PC-9 (cell line): ENCODE measurements at places on chromosomes 16 and 17. TPM values are rescaled to one million over a fixed set of nuclear protein-coding genes. Genes with fewer than 3 reads are reported as not detected.
A peak's percentile ranks its signal among the peaks of the same experiment; 100 is the strongest.

- no peak for DNase-seq
Observed at GRCh38 chr16:19512297-19512696, 9.6 kb downstream of the GDE1 start.

The ASIC2 gene
- 0.09 and 1.2 TPM in 2 replicates for total RNA-seq

The BCL6B gene
- total RNA-seq = 0.28 and 0.48 TPM in 2 replicates

GRCh38 chr16:67490335-67491096 lies 7.2 kb upstream of the AGRP start:
- no peak for DNase-seq

DNA sequence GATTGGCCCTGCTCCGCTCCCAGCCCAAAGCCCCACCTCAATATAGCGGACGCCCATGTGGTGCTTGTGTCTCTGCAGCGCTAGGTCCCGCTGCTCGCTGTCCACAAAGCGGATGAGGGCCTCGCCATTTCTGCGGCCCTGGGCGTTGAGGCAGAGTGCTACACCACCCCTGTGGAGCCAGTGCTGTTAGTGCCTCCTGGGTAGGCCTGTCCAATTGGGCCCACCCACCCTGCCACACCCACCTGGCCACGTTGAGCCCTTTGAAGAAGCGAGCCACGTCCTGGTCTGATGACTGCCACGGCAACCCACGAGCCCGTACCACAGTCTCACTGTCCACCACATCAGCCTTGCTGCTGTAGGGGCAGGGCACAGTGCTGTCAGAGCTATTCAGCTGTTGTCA lies 3.6 kb downstream of the ESRP2 start:
- DNase-seq = no peak

The FADS6 gene
- not detected in 2 replicates for total RNA-seq

GRCh38 chr16:81138831-81139557 lies 42.8 kb upstream of the GCSH start:
- DNase-seq = peak; percentile 25

The TBX2 gene
- total RNA-seq = 0.44 and 0.60 TPM in 2 replicates

GRCh38 chr17:20961586-20961985 lies 81.2 kb downstream of the USP22 start:
- no peak for DNase-seq

GRCh38 chr16:1534021-1535020 lies 855 bp downstream of the TMEM204 start:
- no peak for DNase-seq

The RAMP2 gene
- total RNA-seq = 1.1 TPM in 1 of 2 replicates, not detected in the other

DNA sequence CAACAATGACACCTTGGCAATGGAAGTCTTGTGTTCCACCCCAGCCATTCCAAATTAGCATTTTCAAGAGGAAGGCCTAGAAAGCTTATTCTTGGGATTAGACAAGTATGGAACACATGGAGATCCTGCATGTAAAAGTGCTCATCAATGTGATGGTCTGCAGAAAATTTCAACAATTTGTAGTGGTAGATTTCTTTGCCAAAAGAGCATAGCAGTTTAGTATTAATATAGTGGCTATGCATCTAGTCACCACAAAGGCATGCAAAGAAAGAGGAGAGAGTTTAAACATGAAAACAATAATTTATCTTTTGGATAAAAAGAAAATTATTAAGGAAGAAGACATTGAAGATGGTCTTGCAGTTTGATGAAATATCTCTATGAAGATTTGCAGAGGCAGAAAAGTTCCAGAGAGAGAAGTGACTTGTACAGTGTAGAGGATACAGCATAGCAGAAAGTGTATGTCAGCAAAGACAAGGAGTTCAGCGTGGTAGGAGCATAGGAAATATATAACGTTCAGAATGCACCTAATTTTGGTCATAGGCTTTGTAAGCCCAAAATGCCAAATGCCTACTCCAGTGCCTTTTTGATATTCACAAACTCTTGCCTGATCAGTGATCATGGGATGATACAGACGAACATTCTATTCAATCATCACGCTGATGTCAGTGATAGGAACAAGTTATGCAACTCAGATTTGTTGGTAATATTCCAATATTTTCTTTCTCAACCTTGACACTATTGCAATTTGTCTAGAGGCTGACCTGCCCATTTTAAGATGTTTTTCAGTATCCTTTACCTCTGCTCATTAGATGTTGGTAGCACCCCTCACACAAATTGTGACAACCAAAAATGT lies 727.9 kb upstream of the SOX9 start:
- no peak for DNase-seq

- no peak for DNase-seq
Observed at GRCh38 chr17:846901-847843, 65.0 kb downstream of the MRM3 start.

The SPATA22 gene
- not detected in 2 replicates for total RNA-seq

- DNase-seq = no peak
Observed at GRCh38 chr17:31907342-31907962, 5.9 kb upstream of the UTP6 start.

GRCh38 chr16:86303787-86304678 lies 206.3 kb upstream of the FOXF1 start:
- DNase-seq = no peak

DNA sequence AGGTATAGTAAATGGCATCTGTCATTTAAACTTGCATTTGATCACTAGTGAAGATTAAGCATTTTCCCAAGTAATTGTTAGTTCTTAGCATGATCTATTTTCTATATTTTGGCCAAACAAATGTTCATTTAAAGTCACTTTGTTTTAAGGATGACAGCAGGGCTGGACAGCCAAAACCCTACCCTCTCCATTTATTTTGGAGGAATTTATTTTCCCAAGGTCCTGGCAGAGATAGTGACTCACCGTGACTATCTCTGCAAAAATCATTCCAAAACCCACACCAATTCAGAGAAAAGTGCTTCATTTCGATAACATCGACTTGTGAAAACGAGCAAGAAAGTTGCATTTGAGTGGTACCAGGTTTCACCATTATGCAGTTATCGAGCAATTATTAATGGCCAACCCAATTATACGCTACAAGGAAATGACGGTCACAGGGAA lies 665 bp upstream of the AKAP1 start:
- DNase-seq = peak; percentile 55

The HSD17B1 gene
- 0.90 and 1.3 TPM in 2 replicates for total RNA-seq

The ZNF594 gene
- total RNA-seq = 14.0 and 18.4 TPM in 2 replicates

- DNase-seq = no peak
Observed at GRCh38 chr16:84611041-84611440, 6.8 kb downstream of the COTL1 start.

DNA sequence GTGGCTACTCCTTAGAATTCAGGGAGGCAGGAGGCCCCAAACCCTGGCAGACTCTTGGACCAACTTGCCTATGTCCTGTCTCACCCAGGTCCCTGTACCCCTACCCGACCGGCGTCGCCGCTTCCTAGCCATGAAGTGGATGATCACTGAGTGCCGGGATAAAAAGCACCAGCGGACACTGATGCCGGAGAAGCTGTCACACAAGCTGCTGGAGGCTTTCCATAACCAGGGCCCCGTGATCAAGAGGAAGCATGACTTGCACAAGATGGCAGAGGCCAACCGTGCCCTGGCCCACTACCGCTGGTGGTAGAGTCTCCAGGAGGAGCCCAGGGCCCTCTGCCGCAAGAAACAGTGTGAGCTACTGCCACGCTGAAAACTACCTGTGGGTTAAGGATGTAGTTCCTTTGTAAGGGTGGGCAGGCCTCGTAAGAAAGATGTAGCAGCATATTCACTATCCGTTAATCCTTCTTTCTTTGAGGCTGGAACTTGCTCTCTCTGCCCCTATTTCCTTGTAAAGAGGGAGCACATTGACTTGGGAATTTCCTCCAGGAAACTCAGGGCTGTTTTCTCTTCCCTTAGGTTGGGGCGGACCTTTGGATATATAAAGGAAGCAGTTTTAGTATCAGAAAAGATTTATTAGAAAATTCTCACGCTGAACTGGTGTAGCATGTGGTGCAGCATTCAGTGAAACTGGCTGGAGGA lies 4.1 kb downstream of the MRPS7 start:
- no peak for DNase-seq
